ENCODE measurements at places on chromosomes 13 and 19.

DNA sequence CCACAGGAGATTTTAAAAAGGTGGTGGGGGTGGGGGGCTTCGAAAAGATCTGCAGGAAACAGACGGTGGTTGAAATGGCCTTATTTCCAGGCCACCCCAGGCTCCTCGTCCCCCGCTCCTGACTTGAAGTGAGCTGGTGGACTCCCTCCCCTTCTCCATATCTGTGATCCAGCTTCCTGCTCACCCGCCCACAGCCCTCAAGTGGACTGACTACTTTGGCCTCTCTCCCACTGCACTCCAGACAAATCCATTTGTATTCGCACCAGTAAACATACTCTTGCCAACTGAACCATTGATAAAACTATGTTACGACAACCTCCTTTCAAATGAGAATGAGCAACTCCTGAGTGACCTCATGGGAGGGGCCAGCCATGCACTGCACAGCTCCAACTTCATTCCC, 259.5 kb downstream of the COL4A1 start:
- no peak for DNase-seq

- no peak for DNase-seq
These were observed 9.7 kb downstream of the GPR42 start for GRCh38 chr19:35380450-35381124.

DNA sequence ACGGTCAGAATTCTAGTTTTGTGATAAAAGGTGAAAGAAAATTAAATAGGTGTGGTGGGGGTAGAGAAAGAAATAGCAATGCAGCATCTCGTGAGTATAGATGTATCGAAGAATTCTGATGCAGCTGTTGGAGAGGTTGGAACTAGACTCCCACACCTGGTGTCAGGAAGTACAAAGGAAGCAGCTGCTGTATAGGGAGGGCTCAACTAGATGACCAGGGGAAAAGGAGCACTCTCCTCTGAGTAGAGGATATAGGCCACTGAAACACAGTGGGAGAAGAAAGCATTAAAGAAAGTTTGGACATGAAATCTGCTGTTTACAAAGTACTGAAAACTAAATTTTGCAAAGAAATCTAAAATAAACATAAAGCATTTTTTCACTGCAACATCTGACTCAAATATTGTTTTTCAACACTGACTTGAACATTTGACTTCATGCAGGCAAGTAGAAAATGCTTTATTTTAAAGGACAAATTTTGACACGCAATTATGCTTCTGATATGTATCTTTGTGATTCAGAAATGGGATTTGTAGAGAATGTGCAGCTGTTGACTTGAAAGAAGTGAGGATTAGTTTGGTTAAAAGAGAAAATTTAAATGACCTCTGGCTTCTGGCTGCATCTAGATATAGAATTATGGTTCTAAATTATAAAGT, 82.2 kb downstream of the MIPEP start:
- no peak for DNase-seq

- no peak for DNase-seq
These were observed 10.7 kb upstream of the MCF2L start for GRCh38 chr13:112958127-112958989.

- no peak for DNase-seq
These were observed 110.2 kb upstream of the SPATA13 start for GRCh38 chr13:24050292-24050711.

DNA sequence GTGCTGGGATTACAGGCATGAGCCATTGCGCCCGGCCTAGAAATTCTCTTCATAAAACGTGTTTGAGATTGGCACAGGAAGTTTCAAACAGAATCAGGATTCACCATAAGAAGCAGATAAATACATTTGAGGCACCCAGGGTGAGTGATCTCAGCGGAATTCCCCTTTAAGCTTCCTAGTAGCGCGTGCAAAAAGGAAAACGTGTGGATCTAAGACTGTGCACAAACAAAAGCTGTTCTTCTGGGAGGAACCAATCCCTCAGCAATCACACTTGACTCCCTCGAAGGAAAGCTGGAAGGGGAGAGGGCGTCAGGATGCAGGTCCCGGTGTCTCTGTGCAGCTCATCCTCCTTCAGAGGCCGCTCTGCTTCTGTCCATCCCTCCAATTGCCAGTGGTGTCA, 15.5 kb downstream of the MCF2L start:
- no peak for DNase-seq

DNA sequence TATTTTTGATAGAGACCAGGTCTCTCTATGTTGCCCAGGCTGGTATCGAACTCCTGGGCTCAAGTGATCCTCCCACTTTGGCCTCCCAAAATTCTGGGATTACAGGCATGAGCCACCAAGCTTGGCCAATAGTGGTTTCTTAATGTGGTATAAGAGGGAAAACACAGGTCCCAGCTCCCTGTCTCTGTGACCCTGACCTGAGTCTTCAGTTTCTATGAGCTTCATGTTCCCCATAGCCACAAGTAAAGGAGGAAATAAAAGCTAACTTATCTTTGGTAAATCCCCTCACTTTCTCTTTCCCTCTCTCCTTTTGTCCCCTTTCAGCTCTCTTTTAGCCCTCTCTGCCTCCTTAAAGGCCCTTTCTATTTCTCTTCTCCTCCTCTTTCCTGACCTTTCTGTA, 50.3 kb downstream of the ABCC4 start:
- no peak for DNase-seq

GRCh38 chr19:38304352-38304865, 358 bp downstream of the C19orf33 start:
- no peak for DNase-seq

DNA sequence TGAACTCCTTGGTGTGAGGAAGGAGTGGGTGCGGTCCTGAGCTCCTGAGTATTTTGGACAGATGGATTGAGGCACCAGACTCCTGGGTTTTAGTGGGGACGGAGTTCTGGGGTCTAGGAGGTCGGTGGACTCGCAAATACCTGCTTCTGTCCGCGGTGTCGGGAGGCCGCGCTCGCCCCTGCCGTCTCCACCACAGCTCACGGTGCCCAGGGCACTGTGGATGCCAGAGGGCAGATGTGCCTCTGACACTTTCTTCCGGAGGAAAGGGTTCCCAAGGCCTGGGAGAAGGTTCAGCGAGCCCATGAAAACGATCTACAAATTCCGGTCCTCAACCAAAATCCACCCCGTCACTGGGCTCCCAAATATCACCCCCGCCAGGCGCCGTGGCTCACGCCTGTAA, 3.3 kb downstream of the TULP2 start:
- no peak for DNase-seq

DNA sequence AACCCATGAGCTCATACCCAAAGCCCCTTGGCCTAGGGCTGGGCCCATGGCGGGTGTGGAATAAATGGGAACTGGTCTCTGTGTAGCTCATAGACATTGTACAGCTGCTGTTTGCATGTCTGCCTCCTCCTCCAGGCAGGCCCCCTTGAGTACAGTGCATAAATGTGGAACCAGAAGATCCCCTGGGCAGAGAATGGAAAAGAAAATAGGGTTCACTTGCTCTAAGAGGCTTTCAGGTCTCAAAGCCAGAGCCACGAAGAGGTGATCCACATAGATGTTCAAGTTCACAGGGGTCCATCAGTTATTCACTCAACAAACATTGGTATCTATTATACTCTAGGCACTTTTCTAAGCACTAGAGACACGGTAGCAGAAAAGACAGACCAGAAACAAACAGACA, 79.2 kb upstream of the CACNA1A start:
- no peak for DNase-seq

DNA sequence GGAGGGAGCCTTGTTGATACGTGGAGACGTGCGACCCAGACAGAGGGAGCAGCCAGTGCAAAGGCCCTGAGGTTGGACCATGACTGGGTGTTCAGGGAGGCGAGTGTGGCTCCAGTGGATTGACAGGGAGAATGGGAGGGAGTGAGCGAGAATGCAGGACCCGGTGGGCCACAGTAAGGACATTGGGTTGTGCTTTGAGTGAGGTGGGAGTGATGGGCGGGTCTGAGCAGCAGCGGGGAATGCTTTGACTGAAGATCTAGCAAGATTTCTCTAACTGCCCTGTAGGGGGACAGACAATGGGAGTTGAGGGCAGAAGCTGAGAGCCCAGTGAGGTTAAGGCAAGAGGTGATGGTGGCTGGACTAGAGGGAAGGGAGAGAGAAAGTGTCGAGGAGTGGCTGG, 7.7 kb upstream of the NANOS2 start:
- DNase-seq: no peak

DNA sequence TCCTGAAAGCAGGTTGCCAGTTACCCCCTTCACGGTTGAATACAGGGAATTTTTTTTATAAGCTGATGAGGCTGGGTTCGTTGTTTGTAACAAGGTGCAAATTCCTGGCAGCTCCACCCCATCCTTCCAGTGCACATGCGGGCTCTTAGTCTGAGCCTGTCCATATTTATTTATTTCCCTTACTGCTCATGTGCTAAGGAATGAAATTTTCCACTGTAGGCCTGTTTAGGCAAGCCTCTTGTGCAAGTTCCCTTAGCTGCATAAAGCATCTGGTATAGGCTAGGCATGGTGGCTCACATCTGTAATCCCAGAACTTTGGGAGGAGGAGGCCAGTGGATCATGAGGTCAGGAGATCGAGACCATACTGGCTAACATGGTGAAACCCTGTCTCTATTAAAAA, 560.9 kb upstream of the PCDH9 start:
- DNase-seq: no peak

- no peak for DNase-seq
These were observed 458.9 kb downstream of the SLITRK1 start for GRCh38 chr13:83423381-83423780.

DNA sequence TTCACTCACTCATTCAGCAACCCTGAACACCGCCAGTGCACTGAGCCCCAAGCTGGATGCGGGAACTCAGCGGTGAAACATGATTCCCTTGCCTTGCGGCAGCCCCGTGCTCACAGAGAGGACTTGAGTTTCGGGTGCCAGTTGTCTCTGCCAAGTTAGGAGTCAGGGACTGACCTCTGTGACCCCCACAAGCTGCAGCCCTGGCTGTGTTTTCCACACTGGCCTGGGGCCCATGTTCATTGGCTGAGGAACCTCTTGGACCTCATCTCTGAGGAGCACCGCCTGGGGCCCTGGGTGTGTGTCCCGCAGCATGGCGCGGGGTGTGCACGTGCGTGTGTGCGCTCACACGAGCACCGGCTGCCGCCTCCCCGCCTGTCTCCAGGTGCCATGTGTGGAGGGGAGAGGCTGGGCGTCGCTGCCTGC, 31.0 kb downstream of the CAPN12 start:
- no peak for DNase-seq

DNA sequence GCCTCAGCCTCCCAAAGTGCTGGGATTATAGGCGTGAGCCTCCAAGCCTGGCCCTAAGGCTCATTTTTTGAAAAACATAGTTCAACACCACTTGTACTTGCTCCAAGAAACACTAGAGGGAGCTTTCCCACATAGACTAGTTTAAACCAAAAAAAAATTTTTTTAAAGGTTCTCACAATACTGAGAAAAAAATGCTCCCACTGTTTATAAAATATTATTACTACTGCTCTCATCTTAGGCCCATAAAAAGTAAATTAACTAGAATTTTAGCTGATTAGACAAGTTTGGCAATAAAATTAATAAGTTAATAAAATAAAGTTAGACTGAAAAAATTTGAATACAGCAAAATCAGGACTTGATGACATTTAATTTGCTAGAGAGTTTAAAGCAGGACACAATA, 109.5 kb downstream of the TBC1D4 start:
- no peak for DNase-seq

GRCh38 chr19:48991873-48992580, 1.1 kb downstream of the GYS1 start:
- no peak for DNase-seq

GRCh38 chr13:111952814-111953213, 114.1 kb upstream of the SOX1 start:
- DNase-seq: no peak

DNA sequence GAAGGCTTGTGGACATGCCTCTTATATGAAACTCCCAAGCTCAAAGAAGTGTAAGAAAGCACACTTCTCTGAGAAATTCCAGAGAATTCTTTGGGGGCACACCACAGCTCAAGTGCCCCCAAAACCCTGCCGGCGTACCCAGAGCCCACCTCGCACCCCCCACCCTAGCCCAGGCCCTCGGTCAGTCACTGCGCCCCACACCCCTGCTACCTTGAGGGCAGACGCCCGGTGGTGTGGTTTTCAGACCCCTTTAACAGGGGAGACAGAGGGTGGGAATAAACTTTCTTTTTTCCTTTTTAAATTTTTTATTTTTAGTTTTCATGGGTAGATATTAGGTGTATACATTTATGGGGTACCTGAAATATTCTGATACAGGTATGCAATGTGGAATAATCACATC, 29.5 kb downstream of the PEPD start:
- no peak for DNase-seq

- DNase-seq: peak; percentile 47
These were observed 665 bp downstream of the GPX4 start for GRCh38 chr19:1104311-1105007.

DNA sequence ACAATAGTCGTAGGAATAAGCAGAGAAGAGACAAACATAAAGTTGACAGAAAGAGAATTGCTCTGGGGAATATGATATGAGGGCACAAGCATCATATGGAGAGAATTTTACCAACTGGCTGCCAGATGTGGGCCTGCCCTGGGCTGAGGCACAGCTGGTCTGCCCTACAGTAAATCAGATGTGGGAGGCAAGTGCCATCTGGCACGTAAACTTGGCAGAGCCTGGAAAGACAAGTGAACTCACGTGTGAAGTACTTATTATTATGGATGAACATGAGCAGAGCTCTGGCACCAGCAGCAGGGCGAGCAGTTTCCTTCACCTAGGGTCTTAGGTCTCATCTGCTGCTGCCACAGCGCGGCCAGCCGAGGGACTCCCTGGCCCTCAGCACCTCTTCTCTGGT, 20.6 kb downstream of the PCDH8 start:
- no peak for DNase-seq

GRCh38 chr13:111265006-111265700, 55.3 kb upstream of the TEX29 start:
- DNase-seq: no peak

DNA sequence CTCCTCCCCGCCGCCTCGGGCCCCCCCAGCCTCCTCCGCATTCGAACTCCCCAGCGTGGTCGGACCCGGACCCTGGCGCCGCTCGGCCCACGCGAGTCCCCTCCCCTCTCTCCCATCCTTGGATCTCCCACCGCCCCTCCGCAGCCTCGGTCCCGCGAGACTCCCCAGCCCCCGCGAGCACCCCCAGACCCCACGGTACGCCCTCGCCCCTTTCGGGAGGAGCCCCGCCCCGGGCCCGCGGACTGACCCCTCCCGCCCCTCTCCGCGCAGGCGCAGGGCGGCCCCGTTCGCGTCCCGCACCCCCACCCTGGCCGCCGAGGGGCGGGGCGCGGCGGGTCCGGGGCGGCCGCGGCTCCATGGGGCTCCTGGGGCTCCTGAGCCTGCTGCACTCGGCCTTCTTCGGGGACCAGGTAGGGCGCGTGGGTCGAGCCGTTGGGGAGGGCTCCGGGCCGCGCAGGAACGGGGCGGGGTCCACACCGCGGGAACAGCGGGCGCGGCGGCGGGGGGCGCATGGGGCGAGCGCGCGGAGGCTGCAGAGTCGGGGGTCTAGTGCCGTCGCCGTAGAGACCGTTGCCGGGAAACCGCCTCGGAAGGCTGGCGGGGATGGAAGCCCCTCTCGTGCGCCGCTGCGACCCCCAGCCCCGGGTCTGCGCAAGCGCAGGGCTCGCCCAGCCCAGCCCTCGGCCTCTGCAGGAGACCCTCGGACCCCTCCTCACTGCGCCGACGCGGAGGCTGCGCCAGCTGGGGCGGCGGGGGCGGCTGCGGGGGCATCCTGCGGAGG, 3.8 kb upstream of the APC2 start:
- DNase-seq: no peak

- no peak for DNase-seq
These were observed at the start of gene LILRA5 for GRCh38 chr19:54312436-54313377. Gene LILRA5 (minus strand): TSS chr19:54313166. CDS start chr19:54313019, 147 bp downstream.
